ENCODE measurements at places on chromosomes 3 and 15.

- no peak for DNase-seq
These were observed 20.3 kb downstream of the BBS4 start for GRCh38 chr15:72706266-72706665.

DNA sequence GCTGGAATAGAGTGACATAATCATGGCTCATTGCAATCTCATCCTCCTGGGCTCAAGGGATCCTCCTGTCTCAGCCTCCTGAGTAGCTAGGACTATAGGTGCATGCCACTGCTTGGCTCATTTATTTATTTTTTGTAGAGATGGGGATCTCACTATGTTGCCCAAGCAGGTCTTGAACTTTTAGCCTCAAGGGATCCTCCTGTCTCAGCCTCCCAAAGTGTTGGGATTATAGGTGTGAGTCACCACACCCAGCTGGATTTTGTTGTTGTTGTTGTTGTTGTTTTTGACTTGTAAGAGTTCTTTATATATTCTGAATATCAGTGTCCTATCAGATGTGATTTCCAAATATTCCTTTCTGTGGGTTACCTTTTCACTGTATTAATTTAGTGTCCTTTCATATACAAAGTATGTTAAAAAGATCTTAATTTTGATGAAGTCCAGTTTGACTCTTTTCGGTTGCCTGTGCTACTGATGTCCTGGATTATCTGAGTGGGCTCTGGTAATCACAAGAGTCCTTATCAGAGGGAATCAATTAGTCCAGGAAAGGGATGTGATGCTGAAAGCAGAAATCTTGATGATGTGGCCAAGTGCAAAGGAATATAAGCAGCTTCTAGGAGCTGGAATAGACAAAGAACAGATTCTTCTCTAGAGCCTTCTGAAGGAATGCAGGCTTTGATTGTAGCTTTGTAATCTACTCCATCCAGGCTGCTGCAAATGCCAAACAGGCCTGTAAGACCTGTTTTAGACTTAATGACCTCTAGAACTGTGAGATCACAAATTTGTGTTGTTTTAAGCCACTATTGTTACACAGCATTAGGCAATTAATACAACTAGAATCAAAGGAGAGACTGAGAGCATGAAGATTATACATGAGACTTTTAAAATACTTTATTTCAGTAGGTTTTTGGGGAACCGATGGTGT lies 30.2 kb downstream of the NCK1 start:
- no peak for DNase-seq

DNA sequence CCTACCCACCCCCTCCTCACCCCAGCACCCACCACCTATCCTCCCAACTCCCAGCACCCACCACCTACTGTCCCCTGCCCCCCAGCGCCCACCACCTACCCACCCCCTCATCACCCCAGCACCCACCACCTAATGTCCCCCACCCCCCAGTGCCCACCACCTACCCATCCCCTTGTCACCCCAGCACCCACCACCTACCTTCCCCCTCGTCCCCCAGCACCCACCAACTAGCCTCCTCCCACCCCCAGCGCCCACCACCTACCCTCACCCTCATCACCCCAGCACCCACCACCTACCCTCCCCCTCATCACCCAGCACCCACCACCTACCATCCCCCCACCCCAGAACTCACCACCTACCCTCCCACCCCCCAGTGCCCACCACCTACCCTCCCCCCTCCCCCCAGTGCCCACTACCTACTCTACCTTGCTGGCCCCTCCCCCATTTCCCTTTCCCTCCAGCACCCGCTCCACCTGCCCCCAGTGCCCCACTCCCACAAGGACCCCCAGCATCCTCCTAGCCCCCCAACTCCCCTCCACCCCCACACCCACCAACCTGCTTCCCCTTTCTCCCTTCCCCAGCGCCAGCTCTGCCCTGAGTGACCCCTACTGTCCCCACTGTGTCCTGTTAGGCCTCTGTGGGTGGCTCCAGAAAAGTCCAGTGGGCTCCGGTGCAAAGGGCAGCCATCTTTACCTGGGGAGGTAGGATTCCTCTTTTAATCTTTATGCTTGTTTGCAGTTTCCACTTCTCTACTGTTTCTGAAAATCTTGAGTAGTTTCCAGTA lies 1.2 kb downstream of the UROC1 start:
- DNase-seq, result no peak

DNA sequence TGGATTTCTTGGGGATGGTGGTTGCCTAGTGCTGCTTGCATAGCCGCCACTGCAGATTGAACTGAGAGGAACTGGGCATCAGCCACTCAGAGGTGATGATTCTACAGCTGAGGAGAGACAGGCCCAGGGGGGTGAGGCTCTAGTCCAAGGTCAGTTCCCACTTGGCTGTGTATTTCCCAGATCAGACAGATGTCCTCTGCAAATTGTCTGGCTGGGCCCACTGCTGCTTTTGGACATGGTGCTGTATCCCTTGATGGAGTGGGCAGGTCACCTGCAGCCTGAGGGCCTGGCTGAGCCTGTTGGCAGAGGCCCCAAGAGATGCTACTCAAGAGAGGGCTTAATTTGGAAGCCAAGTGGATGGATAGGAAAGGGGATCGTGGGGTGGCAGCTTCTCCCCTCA lies 124.5 kb upstream of the CTDSPL start:
- DNase-seq, result no peak

Measured in AG09319 (cell line).